ENCODE measurements at places on chromosomes 4 and X.

DNA sequence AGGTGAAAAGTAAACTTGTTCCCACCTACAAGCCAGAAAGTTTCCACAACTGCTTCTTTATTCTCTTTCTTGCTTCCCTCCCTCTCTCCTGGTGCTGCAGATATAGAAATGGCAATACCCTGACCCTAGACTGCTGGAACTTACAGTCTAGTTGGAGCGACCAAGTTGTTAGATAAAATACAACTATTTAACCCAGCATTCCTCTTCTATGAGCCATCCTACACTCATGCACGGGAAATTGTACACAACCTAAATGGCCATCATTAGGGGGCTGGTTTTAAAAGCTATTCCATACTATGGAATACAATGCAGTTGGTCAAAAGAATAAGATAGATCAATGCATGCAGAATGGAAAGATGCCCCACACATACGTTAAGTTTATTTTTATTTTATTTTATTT, 41.1 kb downstream of the PJA1 start:
- DNase-seq = no peak

DNA sequence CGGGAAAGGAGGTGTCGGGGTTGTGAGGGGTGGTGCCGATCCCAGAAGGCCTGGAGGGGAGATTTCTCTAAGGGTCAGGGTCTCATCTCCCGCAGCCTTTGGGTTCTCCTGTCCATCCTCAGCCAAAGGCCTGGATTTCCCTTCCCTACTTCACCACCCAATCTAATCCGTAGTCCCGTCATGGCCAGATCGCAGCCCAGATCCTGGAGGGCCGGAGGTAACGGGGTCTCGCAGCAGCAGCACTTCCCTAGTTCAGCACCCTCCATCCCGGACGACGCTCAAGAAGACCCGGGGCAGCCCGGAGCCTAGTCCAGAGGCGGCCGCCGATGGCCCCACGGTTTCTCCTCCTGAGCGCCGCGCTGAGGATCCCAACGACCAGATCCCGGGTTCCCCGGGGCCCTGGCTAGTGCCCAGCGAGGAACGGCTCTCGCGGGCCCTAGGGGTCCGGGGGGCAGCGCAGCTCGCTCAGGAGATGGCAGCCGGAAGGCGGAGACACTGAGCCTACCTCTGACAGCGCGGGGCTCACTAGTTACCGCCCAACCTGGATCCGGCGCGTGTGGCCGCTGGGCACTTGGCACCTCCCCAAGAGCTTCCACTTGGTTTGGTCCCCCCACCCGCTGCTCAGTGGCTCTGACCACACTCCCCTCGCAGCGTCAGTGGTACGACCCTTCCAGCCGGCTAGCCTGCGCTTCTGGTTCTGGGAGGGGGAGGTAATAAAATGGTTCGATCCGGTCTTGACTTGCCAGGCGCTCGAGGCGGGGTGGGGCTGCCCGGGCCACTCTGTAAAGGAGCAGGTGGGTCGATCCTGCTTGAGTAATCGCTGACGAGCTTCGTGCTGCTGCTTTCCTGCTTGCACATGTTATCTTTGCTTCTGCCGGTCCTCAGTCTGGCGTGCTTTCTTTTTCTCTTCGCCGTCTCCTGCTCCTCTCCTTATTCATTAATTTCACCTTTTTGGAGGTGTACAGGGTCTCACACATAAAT, 3.6 kb downstream of the MAGIX start:
- DNase-seq = peak; percentile 93

DNA sequence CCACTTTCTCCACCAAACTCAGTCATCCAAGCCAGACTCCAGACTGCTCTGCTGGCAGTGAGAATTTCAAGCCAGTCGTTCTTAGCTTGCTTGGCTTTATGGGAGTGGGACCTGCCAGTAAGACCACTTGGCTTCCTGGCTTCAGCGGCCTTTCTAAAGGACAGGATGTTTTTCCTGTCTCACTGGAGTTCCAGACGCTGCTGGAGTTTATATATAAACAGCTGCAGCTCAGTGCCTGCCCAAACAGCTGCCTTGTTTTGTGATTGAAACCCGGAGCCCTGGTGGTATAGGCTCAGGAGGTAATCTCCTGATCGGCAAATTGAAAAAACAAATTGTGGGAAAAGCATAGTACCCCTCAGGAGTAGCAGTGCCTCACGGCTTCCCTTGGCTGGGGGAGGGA, 1165.8 kb upstream of the ADGRL3 start:
- DNase-seq = no peak

DNA sequence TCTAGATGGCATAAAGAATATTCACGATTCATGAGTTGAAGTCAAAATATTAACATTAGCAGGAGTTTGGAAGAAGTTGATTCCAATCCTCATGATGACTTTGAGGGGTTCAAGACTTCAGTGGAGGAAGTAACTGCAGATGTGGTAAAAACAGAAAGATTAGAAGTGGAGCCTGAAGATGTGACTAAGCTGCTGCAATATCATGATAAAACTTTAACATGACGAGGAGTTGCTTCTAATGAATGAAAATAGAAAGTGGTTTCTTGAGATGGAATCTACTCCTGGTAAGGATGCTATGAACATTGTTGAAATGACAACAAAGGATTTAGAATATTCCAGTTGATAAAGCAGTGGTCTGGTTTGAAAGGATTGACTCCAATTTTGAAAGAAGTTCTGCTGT, 70.1 kb upstream of the TMLHE start:
- no peak for DNase-seq

DNA sequence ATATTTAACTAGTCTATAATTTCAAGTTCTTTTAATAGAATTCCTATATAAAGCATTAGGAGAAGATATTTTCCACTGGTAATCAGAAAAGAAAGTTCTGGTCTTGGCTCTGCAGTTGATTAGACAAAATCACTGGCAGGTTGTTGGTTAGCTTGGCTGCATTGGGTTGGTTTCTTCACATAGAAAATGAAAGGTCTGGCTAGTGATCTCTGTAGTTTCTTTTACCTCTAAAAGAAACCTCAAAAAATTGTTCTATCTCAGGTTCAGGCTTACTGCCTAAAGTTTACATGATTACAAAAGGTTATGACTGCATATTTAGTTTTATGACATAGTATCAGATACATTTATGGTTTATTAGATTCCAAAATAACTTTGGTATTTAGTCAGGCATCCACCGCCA, 95.8 kb upstream of the NAP1L5 start:
- no peak for DNase-seq

DNA sequence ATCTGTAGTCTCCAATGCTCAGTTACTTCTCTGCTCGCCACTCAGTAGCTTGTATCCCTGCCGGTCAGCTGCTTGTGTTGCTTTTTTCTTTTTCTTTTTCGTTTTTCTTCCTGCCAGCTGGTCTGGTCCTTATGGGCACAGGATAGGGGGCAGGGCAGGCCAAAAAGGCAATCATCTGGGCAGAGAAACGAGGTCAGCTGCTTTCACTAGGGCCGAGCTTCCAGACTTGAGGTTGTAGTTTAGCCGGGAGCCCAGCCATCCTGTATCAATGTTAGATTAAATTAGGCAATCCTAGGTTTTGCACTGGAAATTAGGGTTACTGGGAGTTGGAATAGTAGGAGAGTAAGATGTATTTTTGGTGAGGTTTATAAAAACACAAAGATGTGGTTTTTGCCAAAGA, 3.4 kb downstream of the ARSF start:
- no peak for DNase-seq

DNA sequence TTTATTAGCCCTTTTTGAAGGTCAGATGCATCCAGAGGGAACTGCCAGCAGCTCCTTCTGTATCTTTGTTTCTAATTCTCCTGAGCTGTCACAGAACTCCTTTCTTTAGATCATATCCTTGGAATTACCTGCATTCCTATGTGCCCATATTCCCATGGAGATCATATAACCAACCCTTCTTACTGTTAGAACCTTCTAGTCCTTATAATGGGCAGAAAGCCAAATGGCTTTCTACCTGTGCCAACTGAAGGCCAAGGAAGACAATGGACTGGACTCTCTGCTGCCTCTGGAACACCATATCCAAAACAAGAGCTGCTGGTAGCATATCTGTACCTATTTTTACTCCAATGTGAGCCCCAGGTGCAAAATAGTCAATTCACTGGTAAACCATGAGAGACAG, 60.7 kb downstream of the TBC1D9 start:
- DNase-seq = no peak

- no peak for DNase-seq
Measured at GRCh38 chr4:185734214-185734613, 77.8 kb downstream of the SORBS2 start.

DNA sequence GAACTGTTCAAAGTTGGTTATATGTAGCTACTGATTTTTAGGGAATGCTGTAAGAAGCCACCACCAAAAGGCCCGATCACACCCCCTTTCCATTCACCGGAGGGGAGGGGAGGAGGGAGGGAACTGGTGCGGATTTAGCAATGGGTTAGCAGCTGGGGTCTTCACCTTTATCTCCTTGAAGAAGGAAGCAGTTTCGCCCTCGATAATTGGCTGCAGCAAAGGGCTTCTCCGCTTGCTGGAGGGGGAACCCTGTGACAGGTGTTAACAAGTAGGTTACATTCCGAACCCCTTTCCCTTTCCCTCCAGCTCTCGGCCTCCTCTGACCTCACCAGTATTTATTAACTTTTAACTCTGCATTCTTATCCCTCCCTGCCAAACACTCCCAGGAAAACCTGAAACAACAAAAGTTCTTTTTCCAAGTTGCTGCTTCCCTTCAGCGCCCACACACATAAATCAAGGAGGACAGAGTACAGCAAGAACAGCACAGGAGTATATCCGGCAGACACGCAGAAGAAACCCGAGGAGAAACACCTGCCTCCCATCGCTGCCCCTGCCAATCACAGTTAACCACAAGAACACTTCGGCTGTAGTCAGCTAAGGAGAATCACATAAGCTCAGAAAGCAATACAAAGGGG, 39.8 kb upstream of the NAP1L5 start:
- no peak for DNase-seq

DNA sequence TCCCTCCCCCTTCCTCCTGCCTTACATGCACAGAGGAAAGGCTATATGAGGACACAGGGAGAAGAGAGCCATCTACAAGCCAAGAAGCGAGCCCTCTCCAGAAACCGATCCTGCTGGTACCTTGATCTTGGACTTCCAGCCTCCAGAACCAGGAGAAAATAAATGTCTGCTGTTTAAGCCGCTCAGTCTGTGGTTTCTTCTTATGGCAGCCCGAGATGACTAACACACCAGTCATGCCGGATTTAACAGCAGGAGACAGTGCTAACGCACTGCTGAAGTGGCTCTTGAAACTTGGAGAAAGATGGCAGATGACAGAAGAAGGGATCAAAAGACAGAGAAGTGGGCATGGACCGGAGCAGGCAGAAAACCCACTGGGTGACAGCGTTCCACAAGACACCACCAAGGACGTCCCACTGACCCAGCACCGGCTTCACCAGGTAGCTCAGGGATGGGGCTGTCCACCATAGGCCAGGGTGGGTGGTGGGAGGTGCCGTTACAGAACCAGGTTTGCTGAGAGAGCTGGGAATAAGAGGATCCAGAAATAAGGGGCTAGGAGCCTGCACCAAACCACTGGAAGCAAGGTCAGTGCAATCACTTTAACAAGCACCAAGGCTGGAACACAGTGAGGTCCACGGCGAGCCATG, 6.2 kb upstream of the MAN2B2 start:
- DNase-seq = no peak

GRCh38 chr4:32519060-32519459, 1798.9 kb downstream of the PCDH7 start:
- DNase-seq = no peak

DNA sequence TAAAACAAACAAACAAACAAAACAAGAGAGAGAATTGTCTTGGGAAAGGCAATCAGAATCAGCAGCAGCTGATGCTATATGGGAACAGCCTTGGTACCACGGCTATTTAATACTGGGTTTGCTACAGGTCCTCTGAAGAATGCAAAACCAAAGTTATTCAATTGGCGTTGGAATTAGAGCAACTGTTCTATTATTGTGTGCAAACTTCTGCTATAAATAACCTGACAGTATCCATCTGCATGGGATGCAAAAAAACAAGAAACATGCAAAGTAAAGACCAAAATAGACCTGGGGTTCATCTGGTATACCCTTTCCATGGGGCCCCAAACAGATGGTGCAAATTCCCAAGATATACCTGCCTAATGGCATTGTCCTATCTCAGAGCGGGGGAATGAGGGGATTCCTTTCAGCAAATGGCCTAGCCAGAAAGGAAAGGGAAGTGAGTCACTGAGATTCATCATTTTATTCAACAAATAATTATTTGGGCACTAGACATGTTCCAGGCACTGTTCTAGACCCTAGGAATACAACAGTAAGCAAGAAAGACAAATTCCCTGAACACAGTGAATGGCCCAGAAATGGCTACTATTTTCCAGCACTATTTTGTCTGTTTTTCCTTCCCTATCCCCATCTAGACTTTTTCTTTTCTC, 268.9 kb downstream of the FBXW7 start:
- no peak for DNase-seq

DNA sequence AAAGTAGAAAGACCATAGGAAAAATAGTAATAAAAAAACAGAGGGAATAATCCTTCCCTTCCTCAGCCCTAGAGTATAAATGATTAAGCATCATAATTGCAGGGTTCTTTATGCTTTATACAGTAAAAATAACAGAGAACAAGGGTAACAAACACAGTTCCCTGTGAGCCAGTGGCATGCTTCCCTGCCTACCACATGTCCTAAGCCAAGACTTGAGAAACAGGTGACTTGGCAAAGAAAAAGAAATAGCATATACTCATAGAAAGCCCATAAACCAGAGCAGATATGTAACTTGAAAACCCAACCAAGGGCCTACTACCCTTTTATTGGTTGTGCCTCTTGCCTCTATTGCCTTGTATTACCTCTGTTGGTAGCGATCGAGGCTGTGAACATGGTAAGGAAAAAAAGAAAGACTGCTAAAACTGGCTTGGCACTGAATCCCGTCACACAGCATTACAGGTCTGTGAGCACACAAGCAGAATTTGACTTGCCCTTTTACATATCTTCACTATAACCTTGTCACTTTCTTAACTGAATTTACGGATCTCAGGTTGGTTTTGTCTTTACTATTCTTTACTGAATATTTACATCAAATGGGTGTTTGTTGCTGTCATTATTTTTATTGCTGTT, 30.9 kb upstream of the MYOZ2 start:
- no peak for DNase-seq

GRCh38 chr4:78829296-78829695, 53.1 kb downstream of the BMP2K start:
- no peak for DNase-seq
